ENCODE measurements at places on chromosomes 11 and 22.
A peak's percentile ranks its signal among the peaks of the same experiment; 100 is the strongest.

DNA sequence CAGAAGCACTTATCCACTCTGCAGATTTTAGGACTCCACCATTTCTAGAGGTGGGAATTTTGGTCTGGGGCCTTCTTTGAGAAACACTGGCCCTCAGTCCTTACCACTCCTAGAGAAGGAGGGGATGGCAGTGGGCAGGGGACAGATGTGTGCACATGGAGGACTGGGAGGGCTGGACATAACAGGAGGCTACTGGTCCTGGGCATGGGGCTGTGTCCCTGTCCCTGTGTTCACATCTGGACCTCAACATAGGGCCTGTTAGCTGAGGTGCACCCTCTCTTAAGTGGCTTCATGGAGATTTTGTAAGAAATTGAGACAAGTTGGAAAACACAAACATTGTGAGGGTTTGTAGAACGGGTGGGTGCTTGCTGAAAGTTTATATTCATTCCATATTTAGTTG lies 103.4 kb downstream of the ATXN10 start:
- DNase-seq, result no peak

DNA sequence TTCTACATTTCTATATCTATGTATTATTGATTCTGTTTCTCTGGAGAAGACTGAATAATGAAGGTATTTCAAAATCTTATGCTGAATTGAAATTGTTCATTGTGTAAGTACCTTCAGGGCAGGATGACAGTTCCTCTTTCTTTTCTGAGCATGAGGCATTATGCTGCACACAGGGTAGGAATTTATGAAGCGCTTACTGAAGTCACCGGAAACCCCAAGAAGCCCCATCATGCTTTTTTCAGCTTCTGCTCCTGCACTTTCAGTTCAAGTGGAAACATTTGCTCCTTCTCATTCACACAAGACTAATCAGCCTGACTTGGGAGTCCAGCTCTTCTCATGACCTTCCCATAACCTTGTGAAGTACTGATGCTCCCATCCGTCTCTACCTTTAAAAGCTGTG lies 314.7 kb upstream of the SORL1-AS1 start:
- DNase-seq, result no peak

- DNase-seq, result no peak
These were observed 477.9 kb downstream of the MN1 start for GRCh38 chr22:27323661-27324060.

GRCh38 chr11:127919206-127920000 lies 668.0 kb downstream of the ETS1 start:
- DNase-seq, result no peak

DNA sequence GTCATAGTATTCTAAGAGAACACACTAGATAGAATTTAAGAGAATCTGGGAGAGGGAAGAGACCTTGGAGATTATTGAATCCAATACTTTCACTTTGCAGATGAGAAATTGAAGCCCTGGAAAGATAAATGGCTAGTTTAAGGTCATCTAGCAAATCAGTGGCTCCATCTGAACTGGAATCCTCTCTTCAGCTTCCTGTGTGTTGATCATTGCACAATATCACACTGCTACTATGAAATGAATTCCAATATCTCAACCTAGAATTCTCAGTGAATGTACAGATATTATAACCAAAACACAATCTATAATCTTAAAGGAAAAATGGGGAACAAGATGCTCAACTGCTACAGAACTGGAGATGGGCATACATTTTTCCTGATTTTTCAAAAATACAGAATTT lies 44.1 kb downstream of the DCUN1D5 start:
- no peak for DNase-seq

DNA sequence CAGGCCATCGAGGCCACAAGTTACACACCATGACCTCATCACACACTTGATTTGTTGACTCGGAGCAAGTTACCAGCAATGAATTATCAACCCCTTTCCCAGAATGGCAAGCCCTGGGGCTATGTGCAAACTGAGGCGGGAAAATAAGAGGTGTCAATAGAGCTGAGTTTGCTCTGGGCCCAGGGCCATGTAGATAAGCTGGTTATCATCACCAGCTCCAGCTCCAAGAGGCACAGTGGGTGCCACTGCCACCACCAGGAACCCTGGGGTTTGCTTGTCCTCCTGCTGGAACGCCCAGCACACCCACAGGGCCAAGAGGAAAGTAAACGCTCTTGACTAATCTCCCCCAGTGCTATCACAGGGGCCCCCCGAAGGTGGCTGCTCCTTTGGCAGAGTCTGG lies 13.0 kb upstream of the VPS37C start:
- DNase-seq, result no peak

DNA sequence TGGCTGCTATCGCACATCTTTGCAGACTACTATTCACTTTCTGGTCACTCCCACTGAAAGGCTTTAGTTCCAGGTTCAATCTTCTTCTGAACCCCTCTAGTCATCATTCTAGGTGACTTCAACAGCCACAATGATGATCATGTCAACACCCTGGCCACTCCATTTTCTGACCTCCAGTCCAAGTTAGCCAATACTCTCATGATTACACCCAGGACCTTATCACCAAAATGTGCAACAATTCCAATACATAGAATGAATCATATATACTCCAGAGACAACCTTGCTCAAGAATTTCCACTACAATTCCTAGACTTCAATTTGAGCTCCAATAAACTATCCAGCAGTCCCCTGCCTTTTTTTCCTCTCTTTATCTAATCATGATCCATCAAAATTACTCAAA lies 70.7 kb downstream of the PAK1 start:
- DNase-seq, result no peak

- peak; percentile 21 for DNase-seq
These were observed 1.8 kb upstream of the PKNOX2 start for GRCh38 chr11:125162743-125163142.

- DNase-seq, result no peak
These were observed 2.7 kb downstream of the LRRC32 start for GRCh38 chr11:76667856-76668255.
